ENCODE measurements at places on chromosomes 2 and 18.
A peak's percentile ranks its signal among the peaks of the same experiment; 100 is the strongest.

DNA sequence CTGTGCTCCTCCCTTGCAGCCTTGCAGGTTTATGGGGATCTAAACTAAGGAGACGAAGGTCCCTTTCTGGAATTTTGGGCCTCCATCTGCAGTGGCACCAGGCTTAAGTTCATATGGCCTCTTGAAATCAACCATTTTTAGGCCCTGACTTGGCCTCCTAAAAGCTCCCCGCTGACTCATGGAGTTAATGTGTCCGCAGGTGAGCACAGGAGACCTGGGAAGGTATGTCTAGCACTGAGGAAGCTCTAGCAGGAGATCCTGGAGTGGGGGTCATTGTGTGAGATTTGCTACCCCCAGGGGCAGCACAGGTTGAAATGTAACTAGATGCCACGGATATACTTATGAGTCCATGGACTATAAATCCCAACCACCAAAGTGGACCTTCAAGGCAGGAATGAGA, 95.9 kb upstream of the CELF4 start:
- DNase-seq: peak; percentile 36

GRCh38 chr2:46193356-46193755, 103.9 kb upstream of the EPAS1 start:
- peak; percentile 93 for DNase-seq

- DNase-seq: peak; percentile 59
Measured at GRCh38 chr2:97698530-97698929, 14.8 kb upstream of the ZAP70 start.

DNA sequence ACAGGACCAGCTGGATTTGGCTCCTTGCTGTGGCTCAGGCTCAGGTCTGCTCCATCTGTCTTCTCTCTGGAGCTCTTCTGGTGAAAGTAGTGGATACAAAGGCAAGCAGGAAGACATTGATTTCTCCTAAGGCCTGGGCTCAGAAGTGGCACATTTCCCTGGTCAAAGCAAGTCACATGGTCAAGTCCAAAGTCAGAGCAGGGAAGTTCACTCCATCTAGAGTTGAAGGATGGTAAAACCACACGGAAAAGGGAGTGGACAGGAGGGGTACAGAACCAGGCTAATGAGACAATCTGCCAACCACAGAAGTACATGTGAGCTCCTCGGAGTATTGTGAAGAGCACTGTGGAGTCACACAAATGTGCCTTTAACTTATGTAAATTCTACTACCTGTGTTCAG, 66.1 kb downstream of the MARCO start:
- DNase-seq: peak; percentile 47

DNA sequence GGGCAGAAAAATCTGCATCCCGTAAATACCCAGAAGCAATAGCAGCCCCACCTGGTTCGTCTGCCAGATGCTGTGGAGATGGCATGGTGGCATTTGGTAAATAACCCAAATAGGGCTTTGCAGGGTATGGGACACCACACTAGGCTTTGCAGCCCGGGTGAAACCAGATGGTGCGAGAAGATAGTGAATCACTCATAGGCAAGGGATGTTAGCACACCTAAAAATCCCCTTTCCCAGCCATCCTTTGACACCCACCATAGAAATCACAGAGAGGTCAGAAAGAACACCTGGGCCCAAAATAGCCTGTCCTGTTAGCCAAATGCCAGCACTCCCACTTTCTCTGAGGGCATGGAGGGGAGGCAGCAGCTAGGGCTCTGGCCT, 47.6 kb downstream of the BCL11A start:
- no peak for DNase-seq

DNA sequence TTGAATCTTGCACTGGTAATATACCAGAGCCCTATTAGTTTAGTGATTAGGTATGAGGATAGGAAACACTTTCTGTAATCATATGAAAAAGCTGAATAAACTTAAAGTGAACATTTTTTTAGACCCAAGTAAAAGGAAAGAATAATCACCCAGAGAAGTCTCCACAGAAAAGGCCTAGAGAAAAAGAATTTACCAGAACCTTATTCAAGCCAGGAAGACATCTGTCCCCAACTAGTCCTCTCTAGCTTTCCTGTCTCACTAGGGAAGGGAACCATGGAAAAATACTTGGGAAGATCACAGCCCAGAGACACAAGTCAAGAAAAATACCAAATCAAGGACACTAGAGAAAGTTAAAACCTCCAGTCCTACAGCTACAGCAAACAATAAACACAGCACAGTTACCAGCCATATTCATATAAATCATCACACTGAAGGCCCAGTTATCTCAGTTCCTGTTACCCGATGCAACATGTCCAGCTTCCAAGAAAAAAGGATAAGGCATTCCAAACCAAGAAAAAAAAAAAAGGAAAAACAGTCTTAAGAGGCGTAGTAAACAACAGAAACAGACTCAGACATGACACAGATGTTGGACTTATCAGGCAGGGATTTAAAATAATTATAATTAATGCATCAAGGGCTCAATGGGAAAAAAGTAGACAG, 461.5 kb downstream of the IRS1 start:
- DNase-seq: no peak

DNA sequence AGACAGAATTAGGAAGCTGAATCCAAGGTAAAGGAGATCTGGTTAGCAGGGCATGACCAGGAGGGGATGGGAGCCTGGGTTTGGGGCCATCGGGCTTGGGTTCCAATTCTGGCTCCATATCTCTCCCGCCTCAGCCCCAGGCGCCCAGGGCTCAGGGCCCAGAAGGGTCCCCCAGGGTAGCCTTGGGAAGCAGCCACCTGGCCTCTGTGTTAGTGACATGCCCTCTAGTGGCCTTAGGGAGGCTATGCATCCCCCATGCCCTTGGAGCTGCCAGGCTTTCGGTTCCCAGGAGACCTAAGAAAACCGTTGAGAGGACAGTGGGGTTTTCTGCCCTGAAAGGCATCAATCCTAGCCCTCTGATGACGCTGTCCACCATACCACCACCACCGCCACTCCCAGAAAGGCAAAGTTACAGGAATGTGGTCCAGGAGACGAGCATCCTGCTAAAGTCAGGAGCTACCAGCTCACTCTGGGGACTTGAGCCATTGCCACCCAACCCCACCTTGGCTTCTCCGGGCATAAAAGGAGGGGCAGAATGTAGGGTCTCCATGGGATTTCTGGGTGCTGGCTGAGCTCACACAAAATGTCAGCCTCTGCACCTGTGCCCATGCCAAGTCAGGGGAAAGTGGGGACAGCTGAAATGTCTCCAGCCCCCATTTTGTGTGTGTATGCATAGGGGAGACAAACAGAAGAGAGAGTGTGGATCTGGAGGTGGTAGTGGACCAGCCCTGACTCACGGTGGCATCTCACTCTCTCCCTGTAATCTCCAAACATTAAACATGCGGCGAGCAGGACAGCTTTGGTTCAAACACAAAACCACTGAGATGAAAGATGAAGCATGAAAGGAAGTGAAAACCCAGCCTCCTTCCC, 56.5 kb downstream of the EMX1 start:
- DNase-seq: peak; percentile 84

DNA sequence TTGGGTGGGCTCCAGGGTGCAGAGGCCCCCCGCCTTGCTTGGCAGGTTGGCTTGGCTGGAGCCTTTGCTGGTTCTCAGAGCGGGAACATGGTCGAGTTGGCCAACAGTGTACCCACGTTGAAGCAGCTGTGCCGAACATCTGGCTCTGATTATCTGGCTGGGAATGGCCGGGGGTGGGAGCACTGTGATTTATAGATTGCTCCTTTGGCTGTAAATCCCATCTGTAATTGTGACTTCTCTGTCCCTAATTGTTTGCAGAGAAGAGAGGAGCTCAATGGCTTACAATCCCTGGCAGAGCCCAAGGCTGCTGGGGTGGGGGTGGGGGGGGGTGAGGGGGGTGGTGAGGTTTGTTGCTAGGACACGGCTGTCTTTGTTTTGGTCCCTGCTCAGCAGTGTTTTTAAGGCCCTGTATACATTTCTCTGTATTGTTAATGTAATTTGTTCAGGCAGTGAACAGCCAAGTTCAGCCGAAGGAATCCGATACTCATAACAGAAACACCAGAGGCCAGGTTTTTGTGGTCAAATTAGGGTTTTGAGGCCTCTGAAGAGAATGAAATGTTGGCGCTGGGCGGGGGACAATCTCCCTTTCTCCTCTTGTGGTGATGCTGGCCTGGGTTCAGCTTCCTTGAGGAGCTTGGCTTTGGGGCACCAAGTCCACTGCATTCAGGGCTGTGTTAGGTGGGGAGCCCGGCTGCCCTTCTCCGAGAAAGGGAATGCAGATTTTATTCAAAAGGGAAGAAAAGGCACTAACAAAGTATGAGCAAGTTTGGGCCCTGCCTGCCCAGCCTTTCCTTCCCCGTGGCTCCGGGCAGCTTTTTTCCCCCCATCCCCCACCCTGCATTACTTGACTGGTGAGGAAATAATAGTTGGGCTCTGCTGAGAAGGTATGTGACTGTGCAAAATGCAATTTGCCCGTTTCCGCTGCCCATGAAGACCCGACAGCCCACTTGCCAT, 82.5 kb downstream of the TCF7L1 start:
- DNase-seq: peak; percentile 70

- peak; percentile 39 for DNase-seq
Measured at GRCh38 chr2:503288-503999, 173.8 kb downstream of the TMEM18 start.

DNA sequence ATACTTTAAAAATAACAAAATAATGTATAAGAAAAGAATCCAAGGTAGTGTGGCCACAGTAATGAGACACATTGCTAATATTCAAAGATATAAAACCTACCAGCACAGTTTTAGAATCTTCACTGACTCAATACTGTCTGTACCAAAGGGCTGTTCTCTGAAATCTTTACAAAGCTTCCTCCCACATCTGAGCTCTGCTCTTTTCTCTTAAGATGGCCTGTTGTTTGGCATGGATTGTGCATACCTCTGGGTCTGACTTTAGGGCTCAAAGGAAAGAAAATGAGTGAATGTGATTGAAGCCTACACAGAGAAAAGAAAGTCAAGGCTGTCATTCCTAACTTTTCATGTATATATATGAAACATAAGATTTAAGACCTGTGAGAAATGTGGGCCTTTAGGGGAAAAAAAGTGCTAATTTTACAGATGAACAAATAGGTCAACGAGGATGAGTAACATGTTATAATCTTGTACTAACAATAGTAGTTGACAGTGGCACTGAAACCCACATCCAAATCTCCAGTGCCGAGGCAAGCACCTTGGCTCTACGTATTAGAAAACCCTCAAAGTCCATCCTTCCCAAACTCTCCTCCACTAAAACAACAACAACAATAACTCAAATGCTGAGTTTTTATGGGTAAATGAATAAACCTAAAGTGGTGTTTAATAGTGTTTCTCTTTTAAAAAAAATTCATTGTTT, 114.2 kb downstream of the ZNF521 start:
- DNase-seq: no peak

GRCh38 chr18:33232318-33232626, 208.2 kb downstream of the CCDC178 start:
- no peak for DNase-seq

- no peak for DNase-seq
Measured at GRCh38 chr2:216308576-216308975, 63.7 kb downstream of the MARCHF4 start.

DNA sequence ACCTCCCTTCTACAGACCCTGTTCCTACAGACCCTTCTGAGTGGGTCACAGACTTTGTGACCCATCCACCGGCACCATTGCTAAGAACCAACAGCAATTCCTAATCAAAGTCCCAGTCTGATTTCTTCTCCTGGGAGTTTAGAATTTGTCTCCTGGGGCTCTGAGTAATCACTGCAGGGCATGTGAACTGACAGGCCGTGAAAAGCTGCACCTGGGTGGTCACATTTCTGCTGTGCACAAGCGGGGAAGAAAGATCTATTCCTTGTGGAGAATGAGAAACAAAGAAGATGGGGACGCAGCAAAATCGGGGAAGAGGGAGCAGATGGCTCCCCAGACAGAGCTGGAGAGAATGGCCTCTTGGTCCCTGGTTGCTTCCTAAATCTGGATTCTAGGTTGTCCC, 151.0 kb downstream of the ARL4C start:
- DNase-seq: no peak

GRCh38 chr2:69164061-69164778, 151.2 kb downstream of the ANTXR1 start:
- peak; percentile 90 for DNase-seq

- DNase-seq: no peak
Measured at GRCh38 chr18:57110290-57110689, 36.6 kb upstream of the BOD1L2 start.

DNA sequence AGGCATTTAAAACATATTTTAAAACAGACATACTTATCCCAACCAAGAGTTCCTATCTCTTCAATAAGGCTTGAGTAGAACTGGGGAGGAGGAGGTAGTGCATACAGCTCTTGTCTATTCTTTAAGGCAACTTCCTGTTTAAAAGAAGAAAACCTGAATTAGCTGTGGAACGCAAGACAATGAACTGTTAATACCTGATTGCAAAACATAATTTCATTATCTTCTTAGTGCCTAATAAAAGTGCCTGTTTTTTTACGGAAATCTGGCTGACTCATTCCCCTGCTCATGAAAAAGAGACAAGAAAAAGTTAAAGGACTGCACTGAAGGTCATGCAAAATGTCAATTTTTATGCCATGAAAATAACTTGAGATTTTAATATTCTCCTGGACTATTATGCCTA, 19.2 kb downstream of the FANCL start:
- no peak for DNase-seq

GRCh38 chr2:68463287-68463877, 3.7 kb downstream of the FBXO48 start:
- DNase-seq: no peak

GRCh38 chr18:5890331-5891183, 4.8 kb downstream of the TMEM200C start:
- peak; percentile 86 for DNase-seq

DNA sequence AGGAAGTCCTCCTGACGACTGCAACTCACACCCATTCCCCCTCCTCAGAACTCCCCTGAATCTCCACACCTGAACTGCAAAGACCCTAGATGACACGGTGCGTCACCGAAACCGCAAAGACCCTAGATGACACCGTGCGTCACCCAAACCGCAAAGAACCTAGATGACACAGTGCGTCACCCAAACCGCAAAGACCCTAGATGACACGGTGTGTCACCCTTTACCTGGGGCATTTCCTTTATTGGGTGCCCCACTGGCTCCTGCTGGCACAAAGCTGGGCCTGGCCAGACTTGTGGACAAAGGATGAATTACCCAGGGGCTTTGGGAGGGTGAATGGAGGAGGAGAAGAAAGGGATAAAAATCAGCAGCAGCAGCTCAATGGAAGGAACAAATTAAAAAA, 123.8 kb downstream of the CELF4 start:
- DNase-seq: no peak

DNA sequence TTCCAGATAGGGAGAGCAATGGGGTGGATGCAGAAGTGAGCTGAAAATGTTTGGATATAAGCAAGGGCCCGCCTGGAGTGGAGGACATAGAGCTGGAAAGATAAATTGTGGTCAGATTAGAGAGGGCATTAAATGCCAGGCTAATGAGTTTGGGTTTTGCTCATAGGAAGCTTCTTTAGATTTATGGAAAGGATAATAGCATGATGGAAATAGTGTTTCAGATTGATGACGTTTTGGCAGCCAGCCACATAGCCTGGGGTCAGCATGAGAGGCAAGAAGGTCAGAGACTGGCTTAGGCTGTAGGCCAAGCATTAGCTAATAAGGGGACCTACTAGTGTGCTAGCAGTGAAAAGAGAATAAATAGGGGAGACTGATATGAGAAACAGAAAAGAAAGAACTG, 321.6 kb downstream of the STK39 start:
- DNase-seq: no peak
